ENCODE measurements at places on chromosomes 5 and 9.

GRCh38 chr5:152864447-152864846 is 459.4 kb upstream of the NMUR2 start:
- no peaks in the 10 kb centered on the region for H3K4me1 ChIP-seq
- no peak overlapping the region for H3K27ac ChIP-seq
- no peak overlapping the region for H3K4me3 ChIP-seq
- no peaks in the 10 kb centered on the region for H3K36me3 ChIP-seq

GRCh38 chr9:89408628-89409101 is 89.2 kb downstream of the SEMA4D start:
- H3K4me1 ChIP-seq, result no peaks in the 10 kb centered on the region
- no peak overlapping the region for H3K27ac ChIP-seq
- H3K27me3 ChIP-seq, result no peaks in the 10 kb centered on the region
- H3K36me3 ChIP-seq, result no peaks in the 10 kb centered on the region
- no peak for DNase-seq
- H3K4me3 ChIP-seq, result no peak overlapping the region

GRCh38 chr9:87479801-87480201 is 17.9 kb upstream of the DAPK1 start:
- no peak overlapping the region for H3K27ac ChIP-seq
- no peaks in the 10 kb centered on the region for H3K36me3 ChIP-seq
- peak; percentile 21 for DNase-seq
- no peaks in the 10 kb centered on the region for H3K27me3 ChIP-seq
- H3K4me1 ChIP-seq, result no peaks in the 10 kb centered on the region
- no peak overlapping the region for H3K4me3 ChIP-seq

GRCh38 chr9:33202552-33203201 is 35.5 kb upstream of the B4GALT1 start:
- H3K4me3 ChIP-seq, result no peak overlapping the region
- H3K36me3 ChIP-seq, result no peaks in the 10 kb centered on the region
- peak; percentile 82 for DNase-seq
- H3K27ac ChIP-seq, result no peak overlapping the region
- H3K27me3 ChIP-seq, result no peaks in the 10 kb centered on the region

- H3K27ac ChIP-seq, result no peak overlapping the region
- no peak for DNase-seq
- no peaks in the 10 kb centered on the region for H3K27me3 ChIP-seq
Observed at GRCh38 chr9:116792271-116792670, 105.2 kb downstream of the TRIM32 start.

GRCh38 chr9:119179701-119180100 is 189.5 kb downstream of the BRINP1 start:
- no peaks in the 10 kb centered on the region for H3K36me3 ChIP-seq
- H3K27me3 ChIP-seq, result no peaks in the 10 kb centered on the region
- DNase-seq, result no peak
- no peak overlapping the region for H3K4me3 ChIP-seq
- H3K27ac ChIP-seq, result no peak overlapping the region

- H3K4me1 ChIP-seq, result no peaks in the 10 kb centered on the region
- no peak overlapping the region for H3K27ac ChIP-seq
- H3K27me3 ChIP-seq, result no peaks in the 10 kb centered on the region
- H3K4me3 ChIP-seq, result no peak overlapping the region
- H3K36me3 ChIP-seq, result no peaks in the 10 kb centered on the region
Observed at GRCh38 chr9:89786655-89787054, 181.8 kb downstream of the GADD45G start.

- H3K4me3 ChIP-seq, result no peak overlapping the region
- no peaks in the 10 kb centered on the region for H3K36me3 ChIP-seq
Observed at GRCh38 chr5:115458003-115458409, 86.6 kb downstream of the FEM1C start.

DNA sequence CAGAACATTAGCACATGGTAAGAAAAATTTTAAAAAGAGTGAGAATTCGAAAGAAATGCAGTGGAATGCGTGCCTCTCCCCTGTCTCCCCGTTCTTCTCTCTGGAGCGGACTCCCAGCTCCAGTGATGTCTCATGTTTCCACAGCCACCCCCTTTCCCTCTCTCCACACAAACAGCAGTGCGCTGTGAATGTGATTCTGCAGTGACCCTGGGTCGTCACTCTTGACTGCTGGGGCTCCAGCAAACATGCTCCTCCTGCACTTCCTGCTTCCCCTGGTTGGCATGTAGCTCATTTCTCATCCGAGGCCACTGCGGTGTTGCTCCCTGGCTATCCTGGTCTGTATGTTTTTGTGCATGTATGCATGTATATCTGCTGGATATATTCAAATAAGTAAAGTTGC is 13.3 kb downstream of the PHF2 start:
- no peaks in the 10 kb centered on the region for H3K27me3 ChIP-seq
- no peak overlapping the region for H3K27ac ChIP-seq
- no peak for DNase-seq
- peaks cover 17% of the 10 kb centered on the region for H3K4me1 ChIP-seq
- no peak overlapping the region for H3K4me3 ChIP-seq

DNA sequence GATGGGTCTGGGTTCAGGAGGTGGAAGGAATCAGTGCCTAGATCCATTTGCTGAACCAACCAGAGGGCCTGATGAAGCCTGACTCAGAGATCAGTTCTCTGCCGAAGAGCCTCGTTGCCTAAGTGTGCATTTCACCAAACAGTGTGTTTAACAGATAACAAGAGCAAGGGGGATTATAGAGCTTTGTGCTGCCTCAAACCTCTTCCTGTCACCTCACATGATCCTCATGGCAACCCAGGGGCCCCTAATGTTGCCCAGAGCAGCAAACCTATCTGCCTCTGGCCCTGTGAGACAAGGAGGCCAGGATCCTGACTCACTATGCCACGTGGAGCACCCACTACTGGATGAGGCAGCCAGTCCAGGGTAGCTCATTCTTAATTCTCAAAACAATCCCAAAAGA is 66.3 kb upstream of the EPB41L4B start:
- no peak for DNase-seq
- H3K27ac ChIP-seq, result no peak overlapping the region
- H3K4me1 ChIP-seq, result no peaks in the 10 kb centered on the region
- peaks cover 89% of the 10 kb centered on the region for H3K36me3 ChIP-seq
- no peak overlapping the region for H3K4me3 ChIP-seq
- no peaks in the 10 kb centered on the region for H3K27me3 ChIP-seq

DNA sequence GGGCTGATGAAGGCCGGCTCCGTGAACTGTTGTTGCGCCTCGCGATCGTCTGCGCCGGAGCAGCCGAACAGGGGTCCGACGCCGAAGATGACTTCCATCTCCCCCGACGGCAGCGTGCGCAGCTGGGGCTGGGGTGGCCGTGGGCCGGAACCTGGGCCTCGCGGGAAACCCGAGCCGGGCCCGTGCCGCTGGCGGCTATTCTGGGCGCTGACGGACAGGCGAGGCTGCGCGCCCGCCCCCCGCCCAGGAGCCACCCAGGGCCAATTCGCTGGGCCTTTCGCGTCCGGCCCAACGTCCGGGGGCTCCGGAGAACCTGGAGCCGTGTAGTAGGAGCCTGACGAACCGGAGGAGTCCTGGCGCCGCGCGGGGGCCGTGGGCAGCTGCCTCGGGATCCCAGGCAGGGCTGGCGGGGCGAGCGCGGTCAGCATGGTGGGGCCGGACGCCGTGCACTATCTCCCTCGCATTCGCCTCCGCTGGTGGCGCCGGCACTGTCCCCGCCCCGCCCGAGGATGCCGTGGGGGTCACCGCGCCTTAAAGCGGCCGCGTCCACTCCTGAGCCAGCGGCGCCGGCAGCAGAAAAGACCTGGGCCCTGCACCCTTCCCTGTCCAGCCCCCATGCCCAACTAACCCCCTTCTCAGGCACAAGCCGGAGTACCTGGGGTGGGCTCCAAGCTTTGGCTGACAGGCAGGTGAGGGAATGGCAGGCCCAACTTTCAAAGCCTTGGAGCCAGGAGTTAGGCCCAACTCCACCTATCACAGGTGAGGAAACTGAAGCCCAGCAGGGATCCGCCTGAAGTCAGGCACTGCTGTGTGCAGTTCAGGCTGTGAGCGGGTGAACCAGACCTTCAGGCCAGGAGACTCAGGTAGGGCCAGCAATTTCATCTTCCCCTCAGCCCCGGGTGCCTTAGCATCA is at the start of gene PROB1:
Gene PROB1 (minus strand): TSS at position 451 of the 913 bp plus-strand sequence. CDS start 23 bp downstream, at position 428.
- peak within 1 kb of the TSS; percentile 9 for H3K27ac ChIP-seq
- H3K4me3 ChIP-seq, result peak within 1 kb of the TSS; percentile 59
- no peak for DNase-seq

- no peaks in the 10 kb centered on the region for H3K4me1 ChIP-seq
- no peak overlapping the region for H3K4me3 ChIP-seq
- no peaks in the 10 kb centered on the region for H3K27me3 ChIP-seq
- peaks cover 69% of the 10 kb centered on the region for H3K36me3 ChIP-seq
- DNase-seq, result no peak
Observed at GRCh38 chr9:128384801-128385495, 13.8 kb downstream of the URM1 start.

- H3K27ac ChIP-seq, result no peak within 1 kb of the TSS
- H3K36me3 ChIP-seq, result no peaks in the 10 kb centered on the region
- no peaks in the 10 kb centered on the region for H3K27me3 ChIP-seq
- peak within 1 kb of the TSS; percentile 68 for H3K4me3 ChIP-seq
- peak; percentile 66 for DNase-seq
Observed at GRCh38 chr5:36606428-36607113, at the start of gene SLC1A3. Gene SLC1A3, plus strand, starts transcription at chr5:36606606. Its CDS starts 1,818 bp downstream, at chr5:36608424.

- DNase-seq, result no peak
- H3K27me3 ChIP-seq, result no peaks in the 10 kb centered on the region
Observed at GRCh38 chr5:80094236-80094738, 59.1 kb downstream of the THBS4 start.

GRCh38 chr5:57486027-57486602 is 3.5 kb upstream of the ACTBL2 start:
- no peaks in the 10 kb centered on the region for H3K27me3 ChIP-seq
- H3K4me3 ChIP-seq, result no peak overlapping the region
- no peak overlapping the region for H3K27ac ChIP-seq
- no peak for DNase-seq
- H3K36me3 ChIP-seq, result no peaks in the 10 kb centered on the region

- H3K36me3 ChIP-seq, result no peaks in the 10 kb centered on the region
- H3K4me3 ChIP-seq, result no peak overlapping the region
- no peaks in the 10 kb centered on the region for H3K27me3 ChIP-seq
Observed at GRCh38 chr5:73464016-73464745, 15.6 kb upstream of the FOXD1 start.

GRCh38 chr5:74083096-74083791 is 457.2 kb downstream of the ARHGEF28 start:
- no peaks in the 10 kb centered on the region for H3K36me3 ChIP-seq
- H3K4me1 ChIP-seq, result no peaks in the 10 kb centered on the region
- no peaks in the 10 kb centered on the region for H3K27me3 ChIP-seq
- H3K27ac ChIP-seq, result no peak overlapping the region
- H3K4me3 ChIP-seq, result no peak overlapping the region

GRCh38 chr5:118918232-118918631 is 70.1 kb downstream of the DTWD2 start:
- no peak overlapping the region for H3K27ac ChIP-seq
- H3K27me3 ChIP-seq, result no peaks in the 10 kb centered on the region
- H3K4me1 ChIP-seq, result no peaks in the 10 kb centered on the region
- no peak overlapping the region for H3K4me3 ChIP-seq
